Stimulated activated CD8-positive, alpha-beta memory T cell treated with anti-CD3 and anti-CD28 coated beads, Interleukin-15, amount 100 ng/mL, for 4 hours (primary cell): ENCODE measurements at places on chromosomes 5 and 9.

DNA sequence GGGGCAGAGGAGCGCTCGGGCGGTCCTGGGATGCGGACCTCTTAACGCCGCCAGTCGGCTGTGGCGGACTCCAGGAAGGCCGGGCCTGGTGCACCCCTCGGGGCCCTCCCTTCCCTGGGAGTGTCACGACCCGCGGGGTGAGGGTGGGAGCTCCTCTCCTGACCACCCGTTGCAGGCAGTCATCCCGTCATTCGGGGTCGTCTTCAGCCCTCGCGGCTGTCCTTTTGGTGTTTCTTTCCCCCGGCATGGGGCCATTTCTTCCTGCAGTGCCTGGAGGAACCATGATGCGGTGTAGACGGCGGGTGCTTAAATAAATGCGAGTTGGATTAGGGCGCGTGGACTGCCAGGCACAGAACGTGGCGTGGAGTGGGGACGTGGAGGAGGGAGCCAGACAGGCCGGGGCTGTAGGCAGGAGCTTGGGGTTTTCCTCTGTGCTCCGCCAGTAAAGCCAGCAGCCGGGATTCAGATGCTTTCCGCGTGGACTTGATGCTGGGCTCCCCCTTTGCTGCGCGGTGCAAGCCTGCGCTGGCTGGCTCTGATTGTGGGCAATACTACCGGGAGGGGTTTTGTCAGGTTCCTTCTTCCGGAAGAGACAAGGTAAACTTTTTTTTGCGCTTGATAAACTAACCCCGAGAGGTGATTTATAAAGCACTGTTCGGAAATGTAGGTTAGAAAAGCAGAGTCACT is 868 bp downstream of the KDM4C start:
- DNase-seq: peak; percentile 24

GRCh38 chr9:73548201-73548600 is 396.5 kb downstream of the ANXA1 start:
- no peak for DNase-seq

GRCh38 chr5:115050866-115051265 is 118.8 kb downstream of the TRIM36 start:
- DNase-seq: no peak

DNA sequence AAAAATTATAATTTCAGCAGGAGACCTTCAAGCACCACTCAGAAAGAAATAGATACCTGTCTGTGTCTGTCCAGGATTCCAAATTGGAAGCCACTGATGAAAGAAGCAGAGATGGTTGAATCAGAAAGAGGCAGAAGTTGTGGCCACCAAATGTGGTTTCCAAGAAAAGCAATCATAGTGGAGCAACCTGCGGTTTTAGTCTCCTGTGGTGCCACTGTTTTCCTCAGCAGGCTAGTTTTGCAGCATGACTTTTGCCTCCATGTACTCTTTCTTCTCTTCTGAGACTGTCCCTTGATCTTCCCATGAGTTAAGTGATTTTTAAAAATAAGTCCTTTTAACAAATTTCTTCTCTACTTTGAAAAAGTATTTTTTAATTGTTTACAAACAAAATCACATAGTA is 535.8 kb downstream of the CYLC2 start:
- no peak for DNase-seq

- no peak for DNase-seq
Measured at GRCh38 chr9:133710661-133711427, 27.3 kb downstream of the SARDH start.

DNA sequence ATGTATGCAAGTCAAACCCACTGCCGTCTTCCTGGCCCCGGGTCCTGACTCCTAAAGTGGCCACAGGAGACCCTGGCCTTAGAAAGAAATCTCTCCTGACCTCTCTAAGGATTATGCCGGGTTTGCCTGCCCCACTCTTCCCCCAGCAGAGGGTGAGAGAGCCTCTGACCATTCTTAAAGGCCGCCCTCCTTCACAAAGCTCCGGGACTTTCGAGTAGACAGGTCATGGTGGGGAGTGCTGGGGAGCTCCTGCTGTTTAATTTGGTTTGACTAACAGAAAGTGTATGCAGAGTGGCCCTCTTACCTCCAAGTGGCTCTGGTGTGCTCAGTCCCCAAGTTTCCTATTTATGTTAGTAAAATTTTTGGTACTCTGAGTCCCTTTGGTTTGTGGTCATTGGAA is 111.8 kb downstream of the LRRC70 start:
- no peak for DNase-seq

GRCh38 chr5:133732536-133732935 is 120.2 kb upstream of the FSTL4 start:
- DNase-seq: no peak

- no peak for DNase-seq
Measured at GRCh38 chr5:173644673-173645436, 28.4 kb upstream of the BOD1 start.
